ENCODE measurements at places on chromosomes 7 and 10.

GRCh38 chr7:57343901-57344622 is 105.9 kb upstream of the ZNF716 start:
- no peak for DNase-seq

DNA sequence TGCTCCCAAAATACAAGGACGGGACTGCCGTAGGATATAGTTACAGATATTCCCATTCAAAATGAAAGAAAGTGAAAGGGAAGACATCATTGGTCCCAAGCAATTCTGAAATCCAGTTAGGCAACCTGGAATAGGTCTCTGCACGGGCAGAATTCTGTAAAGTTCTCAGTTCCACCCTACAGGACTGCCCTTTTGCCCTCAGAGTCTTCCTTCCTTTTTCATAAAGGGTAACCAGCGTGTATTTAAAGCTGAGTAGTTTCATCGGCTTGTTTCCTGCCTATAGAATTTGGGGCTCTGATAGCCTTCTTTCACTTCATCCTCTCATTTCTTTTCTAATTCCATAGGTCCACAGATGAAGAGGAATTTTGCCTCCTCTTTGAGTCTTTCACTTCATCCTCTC is 20.0 kb downstream of the COPG2 start:
- DNase-seq = no peak

- DNase-seq = no peak
Observed at GRCh38 chr7:26664735-26665416, 199.5 kb downstream of the SKAP2 start.

DNA sequence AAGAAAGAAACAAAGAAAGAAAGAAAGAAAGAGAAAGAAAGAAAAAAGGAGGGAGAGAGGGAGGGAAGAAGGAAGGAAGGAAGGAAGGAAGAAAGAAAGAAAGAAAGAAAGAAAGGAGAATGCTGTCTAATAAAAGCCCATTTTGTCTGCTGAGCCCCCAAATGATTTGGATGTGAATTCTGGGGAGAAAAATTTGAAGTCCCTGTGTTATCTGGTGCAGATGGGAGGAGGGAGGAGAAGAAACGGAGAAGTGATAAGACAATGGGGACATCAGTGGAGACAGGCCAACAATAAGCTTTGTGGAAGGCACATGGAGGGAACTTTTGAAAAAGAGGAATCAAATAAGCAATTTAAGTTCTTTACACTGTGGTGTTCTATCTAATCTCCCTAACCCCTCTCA is 24.6 kb upstream of the TMEM273 start:
- DNase-seq = no peak

GRCh38 chr7:31465285-31465684 is 48.6 kb upstream of the ITPRID1 start:
- no peak for DNase-seq

DNA sequence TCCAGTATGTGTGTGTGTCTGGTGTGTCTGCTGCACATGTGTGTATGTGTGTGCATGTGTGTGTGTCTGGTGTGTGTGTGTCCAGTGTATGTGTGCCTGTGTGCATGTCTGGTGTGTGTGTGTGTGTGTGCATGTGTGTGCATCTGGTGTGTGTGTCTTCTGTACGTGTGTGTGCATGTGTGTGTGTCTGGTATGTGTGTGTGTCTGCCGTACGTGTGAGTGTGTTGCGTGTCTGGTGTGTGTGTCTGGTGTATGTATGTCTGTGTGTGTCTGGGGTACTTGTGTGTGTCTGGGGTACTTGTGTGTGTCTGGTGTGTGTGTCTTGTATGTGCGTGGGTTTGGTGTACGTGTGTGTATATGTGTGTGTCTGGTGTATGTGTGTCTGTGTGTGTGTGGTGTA is 289.1 kb upstream of the SHH start:
- no peak for DNase-seq

- no peak for DNase-seq
Observed at GRCh38 chr7:100943693-100944092, 5.6 kb upstream of the MUC3A start.

GRCh38 chr10:33295851-33296250 is 38.6 kb downstream of the NRP1 start:
- DNase-seq = no peak

DNA sequence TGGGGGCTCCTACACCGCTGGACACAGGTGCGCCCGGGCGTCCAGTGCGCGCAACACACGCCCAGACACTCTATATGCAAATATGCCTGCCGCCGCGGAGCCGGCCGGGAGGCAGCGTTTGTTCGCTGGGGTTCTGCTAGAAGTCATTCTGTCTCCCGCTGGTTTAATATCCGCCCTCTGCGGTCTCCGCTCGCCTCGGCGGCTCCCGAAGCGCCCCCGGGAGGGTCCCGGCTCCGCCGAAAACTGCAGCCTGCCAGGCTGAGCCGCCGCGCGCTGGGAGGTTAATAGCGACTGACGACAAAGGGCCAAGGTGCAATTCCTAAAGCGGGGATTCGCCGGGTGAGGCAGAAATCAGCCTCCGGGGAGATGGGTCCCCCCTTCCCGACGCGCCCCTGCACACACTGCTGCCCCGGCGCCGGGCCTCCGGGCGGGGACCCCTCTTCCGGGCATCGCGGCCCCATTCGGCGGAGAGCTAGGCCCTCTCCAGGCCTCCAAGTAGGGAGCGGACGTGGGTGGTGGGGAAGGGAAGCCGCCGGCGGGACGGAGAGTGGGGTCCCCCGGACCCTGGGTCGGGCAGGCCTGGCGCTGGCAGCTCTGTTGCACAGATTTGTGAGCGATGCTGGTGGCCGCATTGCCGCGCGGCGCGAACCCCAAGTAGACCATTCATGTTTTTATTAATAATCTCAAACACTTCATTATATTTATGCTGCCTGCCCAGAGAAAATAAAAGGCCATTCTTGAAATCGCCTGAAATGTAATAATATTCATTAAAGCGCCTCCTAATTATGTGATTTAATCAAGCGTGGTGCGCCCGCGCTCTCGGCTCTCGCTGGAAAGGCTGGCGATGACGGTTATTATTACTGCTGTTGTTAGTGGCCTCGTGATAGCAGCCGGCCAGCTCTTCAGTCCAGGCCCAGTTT is 9.1 kb downstream of the EN2 start:
- DNase-seq = no peak

- no peak for DNase-seq
Observed at GRCh38 chr7:91835091-91835825, 45.2 kb downstream of the MTERF1 start.

GRCh38 chr10:17854044-17854652 is 45.0 kb downstream of the MRC1 start:
- DNase-seq = no peak

- no peak for DNase-seq
Observed at GRCh38 chr10:43407148-43407575, 1.8 kb downstream of the HNRNPF start.

GRCh38 chr7:34320412-34320811 is 337.6 kb upstream of the NPSR1 start:
- no peak for DNase-seq

GRCh38 chr10:21437770-21438382 is 87.6 kb downstream of the SKIDA1 start:
- DNase-seq = no peak

DNA sequence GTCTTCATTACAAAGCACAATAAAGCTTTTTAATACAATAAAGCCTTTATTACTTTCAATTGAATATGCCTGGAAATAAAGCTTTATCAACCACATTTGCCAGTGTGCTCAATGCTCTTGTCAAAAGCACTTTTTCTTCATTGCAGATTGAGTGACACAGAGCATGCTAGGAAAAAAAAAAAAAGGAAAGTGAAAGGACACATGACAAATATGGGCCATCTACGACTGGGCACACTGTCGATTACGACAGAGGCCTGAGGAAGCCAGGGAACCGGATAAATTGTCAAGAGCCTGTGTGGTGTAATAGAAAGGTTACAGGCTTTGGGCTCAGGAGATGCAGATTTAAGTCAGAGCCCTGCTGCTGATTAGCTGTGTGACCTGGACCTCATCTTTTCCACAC is 84.8 kb upstream of the LRGUK start:
- no peak for DNase-seq

GRCh38 chr10:90856964-90857634 is 740 bp downstream of the HTR7 start:
- peak; percentile 11 for DNase-seq

- DNase-seq = no peak
Observed at GRCh38 chr10:86389441-86390193, 23.0 kb upstream of the GRID1 start.

GRCh38 chr10:50551894-50552293 is 71.9 kb downstream of the SGMS1 start:
- DNase-seq = no peak

- no peak for DNase-seq
Observed at GRCh38 chr10:103493916-103494877, 692 bp downstream of the NEURL1 start.

DNA sequence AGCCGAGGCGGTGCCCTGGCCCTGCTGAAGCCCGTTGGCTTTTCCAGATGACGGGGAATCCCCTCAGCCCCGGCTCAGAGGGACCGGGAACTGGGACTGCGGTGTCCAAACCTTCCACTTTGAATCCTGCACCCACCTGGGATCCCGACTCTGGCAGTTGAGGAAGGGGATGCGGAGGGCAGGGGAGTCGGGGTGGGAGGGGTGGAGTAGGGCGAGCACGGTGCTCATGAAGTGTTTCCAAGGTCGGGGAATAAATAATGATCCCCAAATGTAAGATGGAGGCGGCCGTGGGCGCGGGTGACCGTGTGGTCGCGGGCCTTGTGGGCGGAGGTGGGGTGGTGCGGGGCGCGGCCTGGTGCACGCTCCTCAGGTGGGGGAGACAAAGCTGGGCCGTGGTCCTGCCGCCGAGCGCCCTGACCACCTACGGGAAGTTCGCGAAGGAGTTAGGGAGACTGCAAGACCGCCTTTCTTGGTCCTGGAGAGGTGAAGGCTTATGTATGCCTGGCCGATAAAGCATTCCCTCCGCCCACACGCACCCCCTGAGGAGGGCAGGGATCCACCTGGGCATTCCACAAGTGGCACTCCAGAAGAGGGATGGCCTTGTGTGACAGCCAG is 1.4 kb downstream of the MTURN start:
- DNase-seq = no peak

Measured in NCI-H510A treated with DMSO at 0.1 percent for 48 hours (cell line).